ENCODE measurements at places on chromosomes 12 and 14. TPM values are rescaled to one million over a fixed set of nuclear protein-coding genes. Genes with fewer than 3 reads are reported as not detected.

The RAPGEF3 gene
- total RNA-seq = 1.8 TPM

DNA sequence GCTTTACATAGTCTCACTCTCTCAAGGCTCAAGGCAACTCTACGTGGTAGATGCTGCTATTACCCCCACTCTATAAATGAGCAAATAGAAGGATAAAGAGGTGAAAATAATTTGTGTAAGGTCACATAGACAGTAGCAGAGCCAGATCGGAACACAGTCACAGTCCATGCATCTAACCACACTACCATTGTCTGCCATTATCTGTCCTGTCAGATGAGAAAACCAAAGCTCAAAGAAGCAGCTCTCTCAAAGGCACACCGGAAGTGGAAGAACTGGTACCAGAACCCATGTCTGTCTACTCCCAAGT, 134.4 kb upstream of the NUDT4 start:
- no peak for DNase-seq

- DNase-seq = peak; percentile 78
Observed at GRCh38 chr12:71392521-71393145, 47.0 kb upstream of the LGR5 start.

DNA sequence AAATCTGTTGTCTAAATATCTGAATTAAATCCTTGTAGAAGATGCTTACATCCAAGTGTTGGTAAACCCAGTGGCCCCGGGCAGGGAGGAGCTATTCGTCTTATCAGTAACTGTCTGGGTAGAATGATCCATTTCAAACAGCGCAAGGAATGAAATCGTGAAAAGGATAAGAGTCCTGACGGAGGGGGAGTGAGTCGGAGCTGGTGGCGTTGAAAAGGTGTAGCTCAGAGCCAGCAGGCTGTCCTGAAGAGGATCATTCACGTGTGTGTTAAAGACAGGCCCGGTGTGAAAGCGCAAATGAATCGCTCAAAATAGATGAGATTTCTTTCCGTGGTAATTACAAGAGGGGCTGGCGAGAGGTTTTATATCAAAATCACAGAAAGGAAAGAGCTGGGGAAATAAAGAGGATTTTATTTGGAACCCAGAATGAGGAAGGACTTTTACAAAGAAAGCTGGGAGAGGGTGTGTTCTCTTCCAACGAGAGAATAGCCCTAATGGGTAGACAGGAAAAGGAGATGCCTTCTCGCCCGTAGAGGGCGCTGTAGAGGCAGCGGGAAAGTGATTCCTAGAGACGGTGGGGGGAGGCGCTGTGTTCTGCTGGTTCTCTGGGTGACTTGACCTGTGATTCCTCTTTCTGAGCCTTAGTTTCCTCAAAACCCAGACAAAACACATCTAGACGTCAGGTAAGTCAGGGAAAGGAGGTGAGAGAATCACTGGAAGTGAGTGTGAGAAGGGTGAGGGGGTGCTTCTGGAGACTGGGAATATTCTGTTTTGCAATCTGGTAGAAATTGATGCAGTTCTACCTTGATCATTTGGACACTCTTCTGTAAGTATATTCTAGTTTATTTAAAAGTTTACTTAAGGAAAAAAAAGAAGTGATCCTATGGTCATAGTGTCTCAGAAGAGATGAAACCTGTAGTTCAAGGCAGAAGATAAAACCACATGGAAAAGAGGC, 39.3 kb downstream of the SRRM4 start:
- no peak for DNase-seq

- DNase-seq = peak; percentile 68
Observed at GRCh38 chr14:72420749-72421474, 473.0 kb downstream of the DPF3 start.

The TRPV4 gene
- total RNA-seq = not detected

The PLA2G1B gene
- not detected for total RNA-seq

DNA sequence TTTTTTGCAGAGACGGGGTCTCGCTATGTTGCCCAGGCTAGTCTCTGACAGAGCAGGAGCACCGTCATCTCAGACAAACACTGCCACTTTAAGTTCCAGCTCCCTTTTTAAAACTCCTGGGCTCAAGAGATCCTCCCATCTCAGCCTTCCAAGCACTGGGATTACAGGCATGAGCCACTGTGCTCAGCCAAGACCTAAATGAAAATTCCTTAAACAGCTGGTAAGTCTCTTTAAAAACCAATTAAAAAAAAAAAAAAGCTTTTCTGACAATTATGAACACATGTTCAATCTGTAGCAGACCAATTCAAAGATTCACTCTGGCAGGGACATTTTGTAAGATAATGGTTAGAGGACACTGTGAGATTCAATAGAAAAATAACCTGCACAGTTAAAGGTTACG, 77.8 kb downstream of the HECTD4 start:
- peak; percentile 34 for DNase-seq

DNA sequence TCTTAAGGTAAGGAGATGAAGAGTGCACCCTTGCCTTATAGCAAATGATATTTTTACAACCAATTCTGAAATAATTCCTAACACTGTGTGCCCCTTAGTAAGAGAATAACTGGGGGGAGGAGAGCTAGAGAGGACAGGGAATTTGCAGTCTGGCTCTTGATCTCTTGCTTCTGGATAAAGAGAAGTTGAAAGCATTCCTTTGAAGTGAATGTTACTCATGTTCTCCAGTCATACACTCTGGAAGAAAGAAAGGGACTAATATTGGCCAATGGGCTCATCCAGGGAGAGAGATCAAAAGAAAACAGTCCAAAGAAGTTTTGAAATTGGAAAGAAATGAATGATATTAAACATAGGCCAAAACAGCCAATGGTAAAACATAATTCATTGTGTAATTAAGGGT, 25.3 kb downstream of the C12orf75 start:
- peak; percentile 58 for DNase-seq

DNA sequence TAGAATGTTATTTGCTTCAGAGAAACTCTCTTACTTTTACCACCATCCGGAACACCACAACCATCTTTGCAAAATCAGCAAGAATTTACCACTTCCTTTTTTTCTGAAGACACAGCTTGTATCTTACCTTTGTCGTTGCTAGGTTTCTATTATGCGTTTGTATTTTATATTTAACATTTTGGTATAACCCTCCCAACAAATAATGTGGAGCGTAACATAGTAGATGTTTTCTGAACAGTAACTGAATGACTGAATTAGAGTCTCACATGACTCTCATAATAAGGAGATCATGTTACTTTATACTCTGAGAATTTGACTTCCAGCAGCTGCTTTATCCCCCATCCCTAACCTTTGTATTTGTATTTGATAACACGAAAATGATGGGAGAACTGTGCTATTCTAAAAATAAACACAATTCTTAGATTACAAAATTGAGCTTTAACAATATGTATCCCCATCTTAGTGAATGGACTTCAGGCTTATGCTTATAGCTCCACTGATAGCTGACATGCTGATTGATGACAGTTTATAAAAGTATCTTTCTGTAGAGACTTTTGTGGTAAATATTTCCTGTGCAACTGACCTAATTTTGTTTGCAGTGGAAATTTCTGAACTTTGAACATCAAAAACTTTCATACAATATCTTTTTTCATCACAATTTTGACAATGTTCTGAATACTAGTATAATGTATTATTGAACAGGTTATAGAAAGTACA, 7.9 kb upstream of the KLRB1 start:
- DNase-seq = peak; percentile 10

DNA sequence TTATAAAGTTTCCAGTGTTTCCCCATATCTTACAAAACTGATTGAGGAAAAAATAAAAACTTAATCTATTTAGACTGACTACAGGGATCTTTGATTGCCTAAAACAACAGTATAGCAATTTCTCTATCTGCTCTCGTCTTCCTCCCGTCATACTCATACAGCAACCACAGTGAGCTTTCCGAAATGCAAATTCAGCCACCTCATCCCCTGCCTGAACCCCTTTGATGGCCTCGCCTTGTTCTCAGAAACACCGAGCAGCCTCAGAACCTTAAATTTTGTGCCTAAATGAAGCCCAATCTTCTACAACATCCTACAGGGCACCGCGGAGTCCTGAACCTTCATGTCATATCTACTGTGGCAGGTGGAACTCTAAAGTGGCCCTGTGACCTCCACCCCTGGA, 223.7 kb upstream of the TMEM132C start:
- DNase-seq = no peak

GRCh38 chr14:102930138-102930752, 7.8 kb downstream of the AMN start:
- DNase-seq = no peak

DNA sequence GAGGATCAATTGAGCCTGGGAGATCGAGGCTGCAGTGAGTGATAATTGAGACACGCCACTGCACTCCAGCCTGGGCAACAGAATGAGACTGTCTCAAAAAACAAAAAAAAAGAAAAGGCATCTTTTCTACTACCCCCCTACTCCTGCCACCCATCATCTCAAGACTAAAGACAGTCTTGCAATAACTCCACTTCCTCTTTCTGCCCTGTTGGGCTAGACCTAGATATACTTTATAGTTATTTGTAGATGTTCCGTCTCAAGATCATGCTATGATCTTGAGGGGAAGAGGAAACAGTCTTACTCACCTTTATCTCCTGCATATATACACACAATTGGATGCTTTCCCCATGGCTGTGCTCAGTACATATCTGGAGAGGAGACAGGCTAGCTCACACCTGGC, 12.1 kb upstream of the ESPL1 start:
- DNase-seq = no peak

DNA sequence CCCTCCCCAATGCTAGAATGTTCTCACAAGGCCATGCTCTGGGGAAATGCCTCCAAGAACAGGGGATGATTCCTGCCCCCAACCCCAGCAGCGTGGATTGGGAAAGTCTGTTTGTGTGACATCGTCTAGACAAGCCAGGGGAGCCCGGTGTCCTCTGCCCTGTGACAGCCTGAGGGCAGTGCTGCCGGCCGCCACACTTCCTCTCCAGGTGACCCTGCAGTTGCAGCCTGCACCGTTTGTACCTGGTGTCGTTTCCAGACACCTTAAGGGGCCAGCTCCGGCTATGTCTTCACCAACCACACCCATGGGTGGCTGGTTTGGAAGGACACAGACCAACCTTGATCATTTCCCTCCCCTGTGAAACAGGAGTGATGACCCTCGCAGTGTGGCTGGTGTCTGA, 372.6 kb downstream of the BCL11B start:
- DNase-seq = no peak

- DNase-seq = no peak
Observed at GRCh38 chr12:32895688-32896431, 717 bp downstream of the PKP2 start.

- DNase-seq = no peak
Observed at GRCh38 chr12:123834845-123835244, 72.7 kb downstream of the DNAH10 start.

All from LHCN-M2 (cell line).